ENCODE measurements at places on chromosomes 1 and 21.

GRCh38 chr1:34822202-34822601, 29.4 kb downstream of the GJA4 start:
- DNase-seq, result no peak

DNA sequence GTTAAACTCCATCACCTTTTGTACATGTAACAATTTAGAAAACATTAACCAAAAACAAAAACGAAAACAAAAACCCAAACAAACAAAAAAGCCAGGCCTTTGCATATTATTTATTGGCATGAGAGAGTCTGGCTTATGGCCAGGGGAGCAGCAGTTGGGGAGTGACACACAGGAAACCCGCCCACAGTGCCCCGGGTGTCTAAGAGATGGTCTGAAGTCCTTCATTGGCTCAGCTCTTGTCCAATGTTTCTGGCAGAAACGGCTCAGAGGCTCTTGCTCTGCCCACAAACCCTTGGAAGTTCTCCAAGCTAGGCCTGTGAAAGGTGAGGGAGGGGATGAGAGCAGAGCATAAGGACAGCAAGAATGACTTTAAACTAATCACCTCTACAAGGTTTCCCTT, 131.5 kb downstream of the CNIH3 start:
- no peak for DNase-seq

GRCh38 chr1:227397354-227397978, 79.2 kb upstream of the CDC42BPA start:
- DNase-seq, result no peak

DNA sequence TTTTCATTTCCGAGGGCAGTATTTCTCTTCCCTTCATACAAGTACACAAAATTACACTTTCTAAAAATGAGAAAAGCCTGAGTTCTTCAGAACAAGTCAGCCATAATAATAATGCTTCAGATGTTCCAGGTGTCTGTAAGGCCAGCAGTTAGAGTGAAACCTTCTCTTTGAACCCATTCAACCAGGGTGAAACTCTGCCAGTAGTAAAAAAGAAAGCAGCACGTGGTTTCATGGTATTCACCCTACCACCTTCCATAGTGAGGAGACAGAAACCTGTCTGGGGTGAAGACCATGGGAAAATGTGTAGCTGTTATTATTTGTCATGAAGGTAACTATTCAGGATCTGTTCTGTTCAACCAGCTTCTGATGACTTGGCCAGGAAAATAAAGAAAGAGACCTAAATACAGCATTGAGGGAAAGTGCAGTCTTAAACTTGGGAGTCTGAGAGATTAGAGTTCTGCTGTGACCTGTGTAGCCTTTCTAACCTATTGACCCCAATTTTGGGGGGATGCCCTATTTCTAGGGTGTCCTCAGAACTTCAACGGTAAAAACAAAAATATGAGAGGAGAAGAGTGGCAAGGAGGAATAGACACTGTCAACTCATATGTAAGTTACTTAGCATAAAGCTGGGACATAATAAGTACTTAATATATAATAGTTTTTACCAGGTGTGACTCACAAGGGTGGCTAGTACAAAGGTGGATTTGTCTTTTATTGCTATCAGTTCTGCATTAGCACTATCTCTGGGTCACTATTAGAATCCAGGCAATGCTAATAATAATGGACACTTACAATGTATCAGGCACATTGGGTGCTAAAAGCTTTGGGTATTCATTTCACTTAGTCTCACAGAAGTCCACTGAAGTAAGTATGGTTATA, 70.0 kb upstream of the TNFSF4 start:
- no peak for DNase-seq

DNA sequence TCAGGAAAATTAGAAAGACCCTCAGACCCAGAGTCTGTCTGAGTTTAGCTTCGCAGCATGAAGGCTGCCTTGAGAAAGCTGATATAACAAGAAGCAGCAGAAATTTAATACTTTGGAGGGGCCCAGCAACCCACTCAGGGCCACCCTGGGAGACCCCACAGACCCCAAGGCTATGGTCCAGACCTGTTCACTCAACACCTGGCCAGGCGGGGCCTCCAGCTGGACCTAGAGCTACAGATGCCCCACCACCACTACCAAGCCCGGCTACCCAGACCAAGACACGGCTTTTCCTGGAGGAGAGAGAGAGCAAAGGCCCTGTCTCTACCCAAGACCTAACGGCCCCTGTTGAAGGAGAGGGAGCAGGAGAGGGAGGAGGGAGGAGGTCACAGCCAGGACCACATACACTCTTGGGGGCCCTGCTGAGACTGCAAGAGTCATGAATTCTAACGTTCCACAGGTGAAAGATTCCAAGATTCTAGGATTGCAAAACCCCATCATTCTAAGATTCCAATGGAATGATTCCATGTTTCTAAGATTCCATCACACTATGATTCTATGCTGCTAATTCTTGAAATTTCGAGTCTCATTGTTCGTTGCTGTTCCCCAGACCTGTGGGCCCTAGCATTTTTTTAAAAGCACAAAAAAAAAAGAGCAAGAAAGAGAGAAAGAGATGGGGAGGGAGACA, 53.2 kb downstream of the LACTBL1 start:
- no peak for DNase-seq

DNA sequence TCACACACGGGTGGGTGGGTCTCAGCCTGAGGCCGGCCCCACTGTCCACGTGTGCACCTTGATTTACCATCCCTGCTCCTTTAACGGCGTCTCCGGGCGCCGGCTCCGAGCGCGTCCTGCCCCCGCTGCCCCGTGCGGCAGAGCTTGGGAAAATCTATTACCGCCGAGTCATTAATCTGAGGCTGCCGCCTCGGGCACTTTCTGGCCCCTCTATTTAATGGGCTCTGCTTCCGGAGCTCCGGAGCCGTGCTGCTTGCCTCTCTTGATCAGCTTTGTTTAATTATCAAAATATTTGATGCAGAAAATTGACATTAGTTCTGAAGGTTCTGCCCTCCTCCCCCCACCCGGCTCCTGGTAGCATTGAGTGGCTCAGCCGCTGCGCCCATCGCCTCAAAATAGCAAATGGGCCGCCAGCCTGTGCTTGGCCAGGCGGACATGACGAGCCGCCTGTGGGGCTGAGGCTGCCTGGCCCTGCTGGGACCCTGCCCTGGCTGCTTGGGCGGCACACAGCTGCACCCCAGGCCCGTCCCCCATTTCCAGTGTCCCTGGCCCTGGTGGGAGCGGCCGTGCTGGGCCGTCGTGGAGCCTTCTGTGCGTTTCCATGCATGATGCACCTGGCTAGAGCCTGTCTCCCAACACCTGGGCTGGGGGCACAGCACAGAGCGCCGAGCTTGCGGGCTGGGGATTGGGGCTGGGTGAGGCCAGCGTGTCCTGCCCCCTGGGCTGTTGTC, 81.6 kb upstream of the TTC34 start:
- DNase-seq, result no peak

DNA sequence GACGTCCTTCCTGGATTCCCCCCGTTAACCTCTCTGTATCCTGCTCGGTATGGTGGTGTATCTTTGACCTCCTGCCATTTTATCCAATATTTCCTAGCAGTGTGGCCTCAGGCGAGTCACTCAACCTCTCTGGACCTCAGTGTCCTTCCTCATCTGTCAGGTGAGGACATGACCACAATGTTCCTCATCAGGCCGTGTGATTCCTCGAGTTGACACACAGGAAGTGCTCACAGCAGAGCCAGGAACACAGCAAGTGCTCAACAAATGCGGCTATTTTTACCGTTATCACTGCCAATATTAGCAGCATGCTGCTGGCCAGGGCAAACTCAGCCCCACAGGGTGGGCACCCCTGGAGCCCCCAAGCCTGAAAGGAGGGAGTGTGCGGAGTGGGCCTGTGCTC, 450.2 kb downstream of the KIF26B start:
- no peak for DNase-seq

DNA sequence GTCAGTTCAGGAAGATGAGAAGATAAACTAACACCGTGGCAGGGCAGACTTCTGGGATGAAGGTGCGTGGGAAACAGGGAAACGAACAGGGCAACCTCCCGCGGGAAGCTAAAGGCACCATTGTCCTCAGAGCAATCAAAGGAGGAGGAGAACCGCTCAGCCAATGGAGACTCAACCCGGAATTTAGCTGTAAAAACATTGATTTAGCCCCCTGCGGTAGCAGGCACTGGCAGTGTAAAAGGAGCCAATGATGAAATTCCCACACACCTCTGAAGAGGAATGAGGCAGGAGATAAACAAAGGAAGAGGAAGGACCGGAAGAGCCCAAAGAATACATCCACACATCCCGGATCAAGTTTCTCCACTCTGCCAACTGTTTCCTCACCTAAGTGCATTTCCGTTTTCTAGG, 19.5 kb downstream of the HLCS start:
- DNase-seq, result no peak

DNA sequence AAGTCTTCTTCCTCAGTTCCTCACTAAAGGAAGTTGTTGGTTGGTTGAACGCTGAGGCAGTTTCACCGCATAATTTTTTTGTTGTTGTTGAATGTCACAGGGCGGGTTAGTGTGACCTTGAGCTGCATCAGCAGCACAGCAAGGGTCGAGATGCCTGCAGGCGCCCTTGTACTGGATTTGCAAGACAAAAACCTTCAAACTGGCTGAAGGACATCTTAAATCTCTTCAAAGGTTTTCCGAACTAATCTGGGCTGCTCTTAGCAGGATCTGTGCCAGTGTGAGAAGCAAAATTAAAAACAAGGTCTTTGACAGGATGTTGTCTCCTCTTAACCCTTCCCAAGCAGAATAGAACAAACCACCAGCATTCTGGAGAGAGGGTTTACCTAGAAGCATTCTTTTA, 59.4 kb downstream of the NRIP1 start:
- DNase-seq, result no peak

DNA sequence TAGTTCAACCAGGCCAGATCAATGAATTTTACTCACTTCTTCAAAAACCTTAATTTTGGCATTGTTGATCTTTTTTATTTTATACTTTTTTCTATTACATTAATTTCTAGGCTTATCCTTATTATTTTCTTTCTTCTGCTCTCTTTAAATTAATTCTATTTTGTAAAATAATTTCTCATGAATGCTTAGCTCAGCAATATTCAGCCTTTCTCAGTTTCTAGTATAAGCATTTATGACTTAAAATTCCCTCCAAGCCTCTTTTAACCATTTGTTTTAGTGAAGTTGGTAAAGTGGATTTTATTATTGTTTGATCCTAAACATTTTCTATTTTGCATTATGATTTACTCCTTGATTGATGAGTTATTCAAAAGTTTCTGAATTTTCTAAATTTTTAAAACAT, 20.6 kb upstream of the SAMD13 start:
- DNase-seq, result no peak

DNA sequence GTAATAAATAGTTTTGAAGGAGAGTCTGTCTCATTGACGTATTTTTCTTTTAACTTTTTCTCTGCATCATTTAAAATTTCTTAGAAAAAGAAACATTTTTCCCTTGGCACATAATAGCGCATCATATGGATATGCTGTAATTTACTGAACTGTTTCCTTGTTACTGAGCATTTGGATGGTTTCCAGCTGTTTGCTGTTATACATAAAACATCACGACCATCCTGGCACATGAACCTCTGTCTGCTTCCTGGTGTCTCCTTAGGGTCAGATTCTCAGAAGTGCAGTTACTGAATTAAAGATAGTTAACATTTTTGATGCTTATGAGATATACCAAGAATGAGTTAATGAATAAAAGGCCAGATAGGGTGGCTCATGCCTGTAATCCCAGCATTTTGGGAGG, 67.2 kb downstream of the BACE2 start:
- DNase-seq, result no peak

GRCh38 chr1:244296447-244296846, 155.3 kb downstream of the ADSS2 start:
- no peak for DNase-seq

DNA sequence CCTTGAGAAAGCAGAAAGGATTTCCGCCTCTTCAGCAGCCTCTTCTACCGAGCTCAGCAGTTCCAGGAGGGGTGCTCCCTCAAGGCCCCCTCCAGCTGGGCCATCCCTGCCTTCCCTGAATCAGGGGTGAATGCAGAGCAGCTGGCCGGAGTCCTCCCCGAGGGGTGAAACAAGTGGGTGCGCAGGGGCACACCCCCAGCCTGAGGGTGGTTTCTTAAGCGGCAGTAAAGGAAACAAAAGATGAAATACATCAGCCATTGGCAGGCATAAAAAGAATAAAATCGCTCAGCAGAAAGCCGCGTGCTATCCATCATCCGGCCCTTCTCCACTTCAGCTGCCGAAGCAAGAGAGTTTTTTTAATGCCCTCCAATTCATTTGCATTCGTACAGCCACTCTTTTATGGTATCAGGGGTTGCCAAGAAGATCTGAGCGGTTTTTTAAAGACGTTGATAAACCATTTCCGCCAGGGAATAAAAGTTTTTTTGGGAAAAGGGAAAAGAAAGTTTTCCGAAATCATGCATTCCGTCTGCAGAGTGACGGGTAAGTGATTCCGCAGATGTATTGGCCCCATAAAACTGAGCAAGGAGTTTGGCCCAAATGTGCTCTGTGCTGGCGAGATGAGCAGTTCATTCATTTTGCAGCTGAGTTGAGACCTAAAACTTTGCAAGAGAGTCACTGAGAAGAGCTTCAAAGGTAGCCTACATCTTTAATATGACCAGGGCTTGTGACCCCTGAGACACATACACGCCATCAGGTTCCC, 73.7 kb upstream of the ZC3H12A start:
- no peak for DNase-seq

DNA sequence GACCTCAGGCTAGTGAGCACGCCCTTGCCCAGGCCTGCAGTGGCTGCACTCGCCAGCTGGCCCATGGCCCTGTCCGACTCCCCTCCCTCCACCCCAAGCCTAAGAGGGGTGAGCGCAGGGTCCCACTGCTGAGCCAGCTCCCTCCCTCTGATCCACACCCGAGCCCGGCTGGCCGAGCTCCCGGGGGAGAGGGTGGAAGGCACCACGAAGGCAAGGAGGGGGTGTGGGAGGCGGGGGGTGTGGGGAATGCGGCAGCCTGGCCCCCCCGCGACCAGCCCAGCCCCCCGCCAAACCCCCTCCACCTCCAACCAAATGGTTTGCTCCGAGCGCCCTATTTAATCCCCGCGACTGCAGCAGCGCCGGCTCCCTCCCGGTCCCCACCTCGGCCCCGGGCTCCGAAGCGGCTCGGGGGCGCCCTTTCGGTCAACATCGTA, at the start of gene CADM3:
Gene CADM3 (plus strand): TSS at position 362 of the 434 bp plus-strand sequence. CDS start 151 bp downstream, outside the sequence.
- DNase-seq, result no peak

DNA sequence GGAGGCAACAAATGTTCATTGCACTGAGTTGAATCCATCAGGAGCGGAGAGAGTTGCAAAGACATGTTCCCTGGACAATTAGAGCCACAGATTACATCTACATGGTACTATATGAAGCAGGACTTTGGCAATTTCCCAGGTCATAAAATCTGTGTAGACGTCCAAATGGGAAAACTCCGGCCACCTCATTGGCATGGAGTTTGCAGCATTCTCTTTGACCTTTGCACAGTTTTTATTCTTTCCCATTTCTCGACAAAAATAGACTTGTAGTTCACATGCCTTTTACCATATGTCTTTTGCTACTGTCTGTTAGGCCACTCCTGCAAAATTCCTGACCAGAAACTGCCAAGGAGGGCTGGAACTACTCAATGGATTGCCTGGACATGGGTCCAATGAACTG, 48.2 kb downstream of the UBE2T start:
- DNase-seq, result no peak

DNA sequence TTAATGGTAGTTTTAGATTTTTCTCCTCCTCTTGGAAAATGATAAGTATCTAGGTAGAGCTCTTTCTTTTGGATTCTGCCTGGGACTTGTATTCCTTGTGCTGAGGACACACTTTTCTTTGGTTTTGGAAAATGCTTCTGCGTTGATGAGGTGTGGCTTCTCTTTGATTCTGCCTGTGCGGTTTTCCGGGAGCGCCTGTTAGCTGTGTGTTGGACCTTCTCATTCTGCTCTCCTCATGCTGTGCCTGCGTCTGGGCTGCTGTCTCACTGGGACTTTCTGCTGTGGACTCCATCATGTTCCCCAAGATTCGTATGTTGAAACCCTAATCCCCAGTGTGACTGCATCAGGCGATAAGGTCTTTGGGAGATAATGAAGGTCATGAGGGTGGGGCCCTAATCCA, 21.0 kb downstream of the C1orf174 start:
- no peak for DNase-seq
